ENCODE measurements at places on chromosomes 6 and 20.

DNA sequence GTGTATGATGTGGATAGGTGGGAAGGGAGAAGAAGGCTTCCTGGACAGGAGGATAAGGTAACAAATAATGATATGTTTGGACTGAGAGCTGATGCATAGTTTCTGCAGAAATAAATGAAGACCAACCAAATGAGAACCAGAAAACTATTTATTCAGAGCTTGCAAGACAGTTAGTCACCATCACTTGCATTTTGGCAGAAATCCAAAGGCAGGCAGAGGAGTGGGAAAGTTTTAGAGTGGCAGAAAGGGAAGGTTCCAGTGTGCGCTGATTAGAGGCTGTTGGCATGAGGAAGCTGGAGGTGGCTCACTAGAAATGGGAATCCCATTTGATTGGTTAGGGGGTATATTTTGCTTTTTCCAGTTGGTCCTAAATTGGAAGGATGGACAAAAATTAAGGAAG, 13.0 kb upstream of the F13A1 start:
- no peak for DNase-seq

GRCh38 chr20:47872341-47872740, 87.1 kb upstream of the SULF2 start:
- no peak for DNase-seq

DNA sequence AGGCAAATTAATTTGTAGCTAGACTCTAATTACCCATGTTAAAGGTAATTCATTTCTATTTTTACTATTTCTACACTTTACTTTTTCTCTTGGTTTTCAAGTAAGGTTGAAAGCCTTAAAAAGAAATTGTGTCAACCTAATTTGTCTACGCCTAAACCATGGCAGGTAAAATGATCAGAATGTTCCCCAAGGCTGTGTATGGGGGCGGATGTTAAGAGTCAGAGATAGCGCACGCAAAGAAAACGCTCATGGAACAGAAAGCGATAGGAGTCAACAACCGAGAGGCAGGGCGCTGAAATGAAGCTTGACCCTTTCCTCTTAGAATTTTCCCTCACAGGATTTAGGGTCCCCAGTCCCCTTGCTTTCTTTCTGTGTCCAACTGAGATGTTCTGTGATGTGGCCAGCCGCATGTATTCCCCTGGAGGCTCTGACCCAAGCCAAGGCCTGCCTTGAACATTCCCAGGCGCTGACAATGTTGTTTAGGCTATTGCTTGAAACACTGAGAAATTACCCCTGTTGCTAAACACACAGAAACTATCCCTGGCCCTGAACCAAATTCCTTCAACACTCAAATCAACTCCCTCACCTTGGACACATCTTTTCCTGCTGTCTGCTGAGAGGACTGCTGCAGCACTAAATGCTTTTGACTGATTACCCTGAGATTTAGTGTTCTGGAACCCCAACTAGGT, 10.9 kb downstream of the PSMB1 start:
- no peak for DNase-seq

DNA sequence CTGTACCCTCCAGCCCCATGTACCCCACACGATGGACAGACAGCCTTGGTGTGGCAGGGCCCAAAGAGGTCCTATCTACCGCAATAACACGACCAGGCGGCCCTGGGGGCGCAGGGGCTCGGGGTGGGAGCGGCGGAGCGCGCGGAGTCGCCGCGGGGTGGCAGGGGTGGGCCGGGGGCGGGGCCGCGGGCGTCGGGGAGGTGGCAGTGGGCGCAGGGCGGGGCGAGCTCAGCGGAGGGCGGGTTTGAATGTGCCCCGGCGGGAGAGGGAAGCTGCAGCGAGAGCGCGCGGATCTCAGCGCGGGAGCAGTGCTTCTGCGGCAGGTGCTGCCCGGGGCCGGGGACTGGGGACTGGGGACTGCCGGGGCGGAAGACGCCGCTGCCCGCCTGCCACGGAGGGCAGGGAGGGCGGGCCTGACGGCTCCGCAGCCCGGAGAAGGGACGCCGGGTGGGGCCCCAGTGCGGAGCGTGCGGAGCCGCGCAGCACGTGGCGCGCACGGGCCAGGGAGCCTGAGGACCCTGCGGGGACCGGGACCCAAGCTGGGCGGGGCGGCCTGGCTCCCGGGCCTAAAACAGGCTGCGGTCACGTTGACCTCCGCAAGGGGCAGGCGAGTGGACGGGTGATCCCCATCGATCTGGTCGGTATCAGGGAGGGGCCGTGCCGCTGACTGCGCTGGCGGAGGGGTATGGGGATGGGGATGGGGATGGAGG, at the start of gene SLC29A1:
Gene SLC29A1, plus strand, starts transcription at position 277 of the 710 bp plus-strand sequence. CDS start 3,719 bp downstream, outside the sequence.
- DNase-seq: peak; percentile 88

GRCh38 chr6:18302561-18303439, 38.5 kb upstream of the DEK start:
- DNase-seq: no peak

DNA sequence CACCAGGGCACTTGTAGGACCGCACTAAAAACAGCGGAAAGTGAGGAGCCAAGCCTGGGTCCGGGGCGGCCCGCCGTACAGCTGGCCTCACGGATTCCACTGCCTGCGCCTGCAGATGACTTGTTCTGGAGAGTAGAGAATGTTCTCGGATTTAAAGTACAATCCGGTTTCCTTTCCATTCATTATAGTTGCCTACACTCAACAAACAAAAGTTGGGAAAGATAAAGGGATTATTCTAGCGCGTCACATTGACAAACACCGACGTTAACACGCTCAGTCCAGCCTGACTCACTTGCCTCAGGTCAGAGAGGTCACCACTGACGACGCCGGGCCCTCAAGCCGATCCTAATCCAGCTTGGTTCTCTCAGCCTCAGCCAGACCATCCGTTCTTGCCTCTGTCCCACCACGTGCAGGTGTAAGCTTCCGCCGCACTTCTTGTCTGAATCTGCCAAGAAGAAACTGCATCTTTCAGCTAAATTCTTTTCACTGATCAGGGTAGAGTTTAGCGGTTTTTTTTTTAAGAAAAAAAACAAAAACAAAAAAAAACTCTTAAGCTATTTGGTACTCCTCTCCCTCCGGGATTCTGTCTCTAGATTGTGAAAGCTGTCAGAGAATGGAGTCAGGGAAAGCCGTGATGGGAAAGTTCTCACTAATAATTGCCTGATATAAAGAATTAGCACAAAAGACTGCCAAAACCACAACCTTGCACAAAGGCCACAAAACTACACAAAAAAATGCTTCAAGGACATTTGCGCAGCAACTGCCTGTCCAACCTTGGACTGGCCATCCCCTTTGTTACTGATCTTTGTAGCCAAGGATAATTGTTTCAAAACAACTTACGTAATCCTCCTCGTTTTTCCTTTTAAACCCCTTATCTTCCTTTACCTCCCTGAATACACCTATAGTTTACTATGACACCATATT, 1.1 kb upstream of the PHF10 start:
- DNase-seq: no peak

GRCh38 chr6:145731447-145731846, 3.9 kb downstream of the EPM2A start:
- DNase-seq: peak; percentile 19

GRCh38 chr20:11881449-11881848, 36.2 kb upstream of the BTBD3 start:
- no peak for DNase-seq

- DNase-seq: peak; percentile 46
Observed at GRCh38 chr20:43448748-43449535, 8.8 kb upstream of the SRSF6 start.

GRCh38 chr6:159654483-159655098, 38.5 kb downstream of the SOD2 start:
- no peak for DNase-seq

DNA sequence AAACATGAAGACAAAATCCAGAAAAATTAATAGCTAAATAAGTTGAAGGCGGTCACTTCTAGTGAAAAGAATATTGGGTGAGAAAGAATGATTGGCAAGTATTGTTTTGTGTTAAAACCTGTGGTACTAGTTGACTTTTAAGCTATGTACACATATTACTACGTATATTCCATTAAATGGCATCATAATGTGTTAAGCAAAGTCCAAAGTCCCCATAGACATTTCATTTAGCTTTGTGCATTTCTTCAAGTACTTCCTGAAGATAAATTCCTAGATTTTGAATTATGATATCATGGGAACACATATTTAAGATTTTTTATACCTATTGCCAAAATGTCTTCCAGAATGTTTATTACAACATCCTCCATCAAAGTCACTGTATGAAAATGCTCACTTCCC, 272.7 kb upstream of the IRAK1BP1 start:
- DNase-seq: no peak

DNA sequence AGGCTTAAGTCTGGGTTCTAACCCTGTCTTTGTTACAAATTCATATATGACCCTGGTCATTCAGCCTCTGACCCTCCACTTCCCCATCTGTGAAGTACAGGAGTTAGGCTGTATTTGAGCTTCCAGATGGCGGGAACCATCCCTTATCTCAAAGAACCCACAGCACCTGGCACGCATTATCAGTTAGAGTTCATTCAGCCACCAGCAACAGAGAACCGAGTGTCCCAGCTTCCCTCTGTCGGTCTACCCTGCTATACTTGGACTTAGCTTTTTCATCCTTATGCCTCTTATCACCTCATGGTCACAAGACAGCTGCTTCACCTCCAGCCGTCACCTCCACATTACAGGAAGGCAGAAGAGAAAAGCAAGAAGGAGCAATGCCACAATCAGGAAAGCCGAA, 147.8 kb downstream of the EYA2 start:
- DNase-seq: no peak

GRCh38 chr6:125759184-125759902, 9.9 kb downstream of the HEY2 start:
- DNase-seq: no peak

- no peak for DNase-seq
Observed at GRCh38 chr6:45624228-45624627, 246.5 kb upstream of the SUPT3H start.

DNA sequence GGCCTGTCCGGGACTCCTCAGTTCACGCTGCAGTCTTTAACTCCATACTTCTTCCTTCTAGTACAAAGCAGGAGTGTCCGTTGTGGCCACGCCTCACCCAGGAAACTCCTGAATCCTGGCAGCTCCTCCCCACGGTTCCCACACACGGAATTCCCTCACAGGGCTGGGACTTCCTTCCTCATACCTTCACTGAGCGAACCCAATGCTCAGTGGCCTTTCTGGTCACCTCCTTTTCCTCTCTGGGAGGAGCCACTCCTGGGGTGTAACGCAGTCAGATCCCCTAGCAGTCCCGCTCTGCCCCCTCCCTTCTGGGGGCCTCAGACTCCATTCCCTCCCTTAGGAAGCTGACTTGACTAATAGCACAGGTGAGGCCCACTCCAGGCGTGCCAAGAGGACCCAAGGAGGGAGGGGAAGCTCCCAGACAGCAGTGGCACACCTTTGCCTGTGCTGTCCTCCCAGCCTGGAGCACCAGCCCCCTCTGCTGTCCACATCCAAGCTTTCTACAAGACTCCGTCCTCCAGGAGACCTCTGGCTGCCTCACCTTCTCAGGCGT, at the start of gene SLC52A3:
Gene SLC52A3, minus strand, starts transcription at position 75 of the 553 bp plus-strand sequence. CDS start 2,726 bp downstream, outside the sequence.
- no peak for DNase-seq

GRCh38 chr6:36127462-36128016, 2.8 kb upstream of the MAPK13 start:
- DNase-seq: no peak

- DNase-seq: no peak
Observed at GRCh38 chr6:142784344-142784743, 160.6 kb downstream of the HIVEP2 start.

DNA sequence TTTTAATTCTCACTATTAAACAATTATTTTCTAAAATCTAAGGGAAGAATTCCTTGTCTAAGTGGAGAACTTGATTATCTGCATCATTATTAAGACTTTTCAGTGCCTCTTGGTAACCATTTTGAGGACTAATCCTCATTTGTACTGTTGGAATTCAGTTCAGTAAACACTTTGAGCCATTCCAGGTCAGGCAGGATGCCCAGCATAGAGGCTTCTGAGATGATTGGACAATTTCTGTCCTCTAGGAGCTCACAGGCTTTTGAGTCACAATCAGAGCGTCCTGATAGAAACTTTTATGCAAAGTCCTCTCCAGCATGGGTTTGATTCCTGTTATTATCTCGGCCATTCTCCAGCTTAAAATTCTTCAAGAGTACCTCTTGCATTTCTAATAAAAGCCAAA, 1304.6 kb downstream of the EPHA7 start:
- no peak for DNase-seq

GRCh38 chr20:32070690-32071213, 18.7 kb downstream of the HCK start:
- DNase-seq: no peak

GRCh38 chr20:3167738-3168078, 5.6 kb downstream of the LZTS3 start:
- no peak for DNase-seq

DNA sequence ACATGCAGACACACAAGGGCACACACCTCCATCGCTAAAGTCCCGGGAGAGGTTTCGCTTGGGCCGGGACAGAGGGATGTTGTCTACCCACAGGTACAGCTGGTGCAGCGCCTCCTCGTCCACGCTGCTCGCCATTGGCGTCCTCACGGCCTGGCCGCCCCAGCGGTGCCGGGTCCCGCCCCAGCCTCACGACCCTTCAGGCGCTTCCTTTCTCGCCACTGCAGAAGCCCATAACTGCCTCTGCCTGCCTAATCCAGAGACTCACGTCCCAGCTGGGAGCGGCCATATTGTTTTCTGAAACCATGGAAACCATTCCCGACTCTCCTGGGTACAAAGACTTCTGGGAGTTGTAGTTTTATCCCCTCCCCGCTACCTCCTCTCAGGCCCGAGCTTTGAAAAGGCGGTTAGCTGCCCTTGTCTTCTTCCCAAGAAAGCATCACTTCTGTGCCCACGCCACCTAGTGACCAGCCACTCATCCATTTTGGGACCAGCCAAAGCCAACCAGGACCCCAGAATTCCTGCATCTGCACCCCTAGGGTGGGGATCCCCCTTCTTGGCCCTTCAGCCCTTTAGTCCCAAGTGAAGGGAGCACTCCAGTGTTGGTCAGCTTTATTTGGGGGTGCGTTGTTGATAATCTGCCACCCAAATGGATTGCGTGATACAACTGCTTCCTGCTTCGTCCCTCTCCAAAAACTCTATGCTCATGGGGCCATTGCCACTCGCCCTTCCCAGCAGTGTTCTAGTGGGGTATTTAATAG, at the start of gene SPEF1:
Gene SPEF1, minus strand, starts transcription at position 296 of the 758 bp plus-strand sequence. Its CDS starts 161 bp downstream, at position 135.
- DNase-seq: no peak

- no peak for DNase-seq
Observed at GRCh38 chr6:111841822-111842221, 31.4 kb downstream of the FYN start.
